Camera-type eye (tissue), 1 donor: ENCODE measurements at places on chromosomes 11 and 22. TPM values are rescaled to one million over a fixed set of nuclear protein-coding genes. Genes with fewer than 3 reads are reported as not detected.

TSPAN18 gene
- 34.3 TPM for total RNA-seq

DBX1 gene
- total RNA-seq = not detected

TOLLIP gene
- 36.3 TPM for total RNA-seq

OR8K3 gene
- not detected for total RNA-seq

SCO2 gene
- total RNA-seq = not detected

ATF4 gene
- total RNA-seq = 157 TPM

MRE11 gene
- 51.9 TPM for total RNA-seq

LMNTD2 gene
- total RNA-seq = 0.33 TPM

PTPRCAP gene
- 0.71 TPM for total RNA-seq

GDPD4 gene
- total RNA-seq = not detected

MFRP gene
- 5.8 TPM for total RNA-seq

TMPRSS13 gene
- 1.7 TPM for total RNA-seq

ZNF214 gene
- total RNA-seq = 18.0 TPM

HIKESHI gene
- 47.7 TPM for total RNA-seq

FAM83F gene
- 3.4 TPM for total RNA-seq

MMP20 gene
- total RNA-seq = 0.16 TPM

OR8B3 gene
- total RNA-seq = not detected

OR8G5 gene
- total RNA-seq = not detected

BLID gene
- total RNA-seq = 8.5 TPM

APOL5 gene
- total RNA-seq = 0.44 TPM

TMPRSS5 gene
- 5.1 TPM for total RNA-seq

JAML gene
- 3.3 TPM for total RNA-seq

APOL3 gene
- 11.4 TPM for total RNA-seq

CDC45 gene
- 5.6 TPM for total RNA-seq

MUC6 gene
- total RNA-seq = not detected
